HEK293T (cell line): ENCODE measurements at places on chromosomes 2 and 18.

DNA sequence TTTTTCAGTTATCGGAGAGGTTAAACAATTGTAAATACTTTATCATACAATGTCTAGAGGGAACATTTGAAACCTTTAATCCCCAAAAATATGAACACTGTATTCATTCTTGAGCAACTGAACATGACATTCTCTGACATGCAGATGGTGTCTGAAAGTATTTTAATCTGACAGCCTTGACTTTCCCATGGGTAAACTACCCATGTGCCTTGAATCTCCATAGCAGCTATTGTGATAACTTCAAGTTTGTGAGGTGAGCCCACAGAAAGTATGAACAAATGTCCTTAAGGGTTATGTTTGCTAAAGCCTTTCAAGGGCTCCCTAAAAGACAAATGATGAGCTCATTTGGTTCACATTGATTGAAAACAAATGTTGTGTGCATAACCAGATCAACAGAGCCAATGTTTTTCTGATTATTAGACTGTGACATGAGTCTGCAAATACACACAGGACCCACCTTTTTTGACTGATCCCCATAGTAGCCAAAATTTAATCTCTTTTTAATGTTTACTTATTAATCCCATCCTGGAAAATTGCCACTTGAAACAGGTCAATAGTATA is 1326.0 kb downstream of the LRP1B start:
- no peak for DNase-seq

GRCh38 chr18:2911533-2911932 is 64.7 kb downstream of the EMILIN2 start:
- no peak for DNase-seq

GRCh38 chr2:39216346-39217191 is 27.2 kb downstream of the CDKL4 start:
- no peak for DNase-seq

- DNase-seq = no peak
Observed at GRCh38 chr2:39942950-39943349, 163.9 kb upstream of the THUMPD2 start.

- no peak for DNase-seq
Observed at GRCh38 chr2:148338541-148338940, 306.0 kb upstream of the EPC2 start.

DNA sequence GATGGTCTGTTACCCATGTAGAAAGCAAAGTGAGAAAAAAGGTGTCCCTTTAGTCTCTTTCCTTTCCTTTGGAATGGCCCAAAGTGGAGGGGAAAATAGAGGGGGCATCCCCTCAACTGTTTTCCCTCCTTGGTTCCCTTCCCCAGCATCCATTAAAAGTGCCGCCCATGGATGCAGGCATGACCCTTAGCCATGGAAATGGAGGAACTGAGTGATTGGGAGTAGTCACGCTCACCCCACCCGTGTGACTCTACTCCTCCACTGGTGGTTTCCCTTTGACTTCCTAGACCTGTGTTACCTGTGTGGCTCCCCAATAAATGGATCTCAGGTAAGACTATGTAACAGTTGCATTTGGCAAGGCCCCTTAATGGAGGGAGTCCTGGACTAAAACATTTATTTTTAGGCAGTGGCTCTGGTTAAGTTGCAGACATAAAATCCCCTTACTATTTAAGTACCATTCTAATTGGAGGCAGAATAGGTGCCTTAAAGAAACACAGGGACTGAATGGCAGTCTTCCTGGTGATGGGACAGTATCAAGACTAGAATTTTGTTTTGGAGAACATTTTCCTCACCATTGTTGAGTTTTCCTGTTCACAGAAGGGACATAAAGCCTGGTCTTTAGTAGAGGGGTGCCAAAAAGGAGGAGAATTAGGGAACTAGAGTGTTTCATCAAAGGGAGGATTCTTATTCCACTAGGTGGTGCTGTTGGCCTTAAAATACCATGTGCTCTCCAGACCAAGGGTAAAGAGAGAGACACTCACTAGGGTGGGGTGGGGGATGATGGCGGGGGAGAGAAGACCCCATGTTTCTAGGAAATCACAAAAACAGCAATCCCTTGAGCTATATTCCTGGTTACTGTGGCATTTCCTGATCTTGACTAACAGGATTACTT is 25.7 kb upstream of the PLA2R1 start:
- DNase-seq = peak; percentile 23

GRCh38 chr2:52828112-52828511 is 939.5 kb upstream of the CHAC2 start:
- DNase-seq = no peak

DNA sequence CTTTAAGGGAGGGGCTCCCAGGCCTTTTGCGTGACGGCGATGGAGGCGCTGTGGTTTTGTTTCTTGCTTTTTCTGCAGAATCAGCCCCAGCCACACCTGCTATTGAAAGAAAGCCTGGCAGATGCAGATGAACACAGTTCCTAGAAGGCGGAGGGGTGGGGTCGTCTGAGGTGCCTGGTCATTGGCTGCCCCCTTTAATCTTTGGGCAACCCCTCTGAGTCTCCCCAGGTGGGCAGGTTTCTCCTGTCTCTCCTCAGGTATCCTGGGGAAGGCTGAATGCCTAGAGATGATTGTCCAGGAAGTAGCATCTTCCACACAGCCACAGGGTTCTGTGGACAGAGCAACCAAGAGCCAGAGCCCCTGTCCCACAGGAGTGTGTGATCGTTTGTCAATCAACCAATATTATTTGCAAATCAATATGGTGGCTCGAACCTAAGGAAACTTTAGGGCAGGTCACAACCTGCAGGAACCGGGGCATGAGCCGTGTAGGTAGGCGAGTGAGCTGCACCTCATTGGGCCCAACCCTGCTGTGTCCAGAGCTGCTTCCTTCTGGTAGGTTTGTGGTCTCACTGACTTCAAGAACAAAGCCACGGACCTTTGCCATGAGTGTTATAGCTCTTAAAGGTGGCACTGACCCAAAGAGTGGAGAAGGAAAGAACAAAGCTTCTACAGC is 104.3 kb downstream of the NDUFA10 start:
- no peak for DNase-seq

GRCh38 chr18:55999641-56000040 is 411.6 kb upstream of the TCF4 start:
- DNase-seq = no peak

DNA sequence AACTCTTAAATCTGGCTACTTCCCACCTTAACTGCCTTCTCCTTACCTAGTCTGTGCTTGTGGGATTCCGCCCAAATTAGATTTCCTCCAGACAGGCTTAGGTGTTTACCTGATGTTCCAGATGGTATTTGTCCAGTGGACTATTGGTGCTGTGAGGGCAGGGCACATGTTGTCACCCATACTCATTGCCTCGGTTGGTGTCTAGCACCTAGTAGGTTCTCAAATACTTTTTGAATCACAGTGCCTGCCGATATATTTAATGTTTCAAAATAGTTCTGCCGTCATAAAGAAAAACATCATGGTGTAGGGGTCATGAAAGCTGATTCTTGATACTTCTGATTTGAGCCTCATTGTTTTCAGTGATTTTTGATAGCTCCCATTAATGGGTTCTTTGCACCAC is 1.1 kb downstream of the SEPTIN2 start:
- no peak for DNase-seq

- DNase-seq = no peak
Observed at GRCh38 chr2:121501554-121501953, 29.1 kb upstream of the RNU4ATAC start.

DNA sequence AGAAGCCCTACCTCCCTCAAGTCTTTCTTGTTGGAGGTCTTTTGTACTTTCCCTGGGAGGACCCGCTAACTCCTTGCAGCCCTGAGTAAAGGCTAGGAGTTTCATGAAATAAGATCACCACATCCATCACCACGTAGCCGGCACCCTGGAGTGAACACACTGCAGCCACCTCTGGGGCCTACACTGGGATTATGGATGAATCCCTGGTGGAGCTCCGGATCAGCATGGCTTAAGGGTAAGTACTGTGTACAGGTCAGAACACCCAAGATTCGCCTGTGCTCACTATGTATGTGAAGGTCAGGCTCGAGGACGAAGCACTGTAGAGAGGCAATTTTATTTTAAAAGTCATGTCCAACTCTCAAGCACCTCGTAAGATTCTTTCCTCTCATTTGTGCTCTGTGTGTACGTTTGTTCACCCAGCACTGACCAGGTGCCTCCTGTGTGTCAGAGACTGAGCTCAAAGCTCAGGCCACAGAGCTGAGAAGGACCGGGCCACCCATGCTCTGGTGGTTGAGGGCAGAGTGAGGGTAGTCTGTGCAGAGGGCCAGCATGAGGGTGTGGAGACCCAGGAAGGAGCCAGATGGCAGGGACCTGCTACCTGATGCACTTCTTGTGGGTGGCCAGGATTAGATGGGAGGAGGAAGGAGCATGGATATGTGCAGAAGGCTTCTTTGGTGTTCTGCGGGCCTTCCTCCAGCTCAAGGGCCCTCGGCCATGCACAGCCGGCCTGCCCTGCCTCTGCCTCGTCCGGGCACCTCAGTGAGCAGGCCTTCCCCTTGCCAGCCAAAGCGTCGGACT is 66.7 kb upstream of the TFCP2L1 start:
- DNase-seq = no peak

DNA sequence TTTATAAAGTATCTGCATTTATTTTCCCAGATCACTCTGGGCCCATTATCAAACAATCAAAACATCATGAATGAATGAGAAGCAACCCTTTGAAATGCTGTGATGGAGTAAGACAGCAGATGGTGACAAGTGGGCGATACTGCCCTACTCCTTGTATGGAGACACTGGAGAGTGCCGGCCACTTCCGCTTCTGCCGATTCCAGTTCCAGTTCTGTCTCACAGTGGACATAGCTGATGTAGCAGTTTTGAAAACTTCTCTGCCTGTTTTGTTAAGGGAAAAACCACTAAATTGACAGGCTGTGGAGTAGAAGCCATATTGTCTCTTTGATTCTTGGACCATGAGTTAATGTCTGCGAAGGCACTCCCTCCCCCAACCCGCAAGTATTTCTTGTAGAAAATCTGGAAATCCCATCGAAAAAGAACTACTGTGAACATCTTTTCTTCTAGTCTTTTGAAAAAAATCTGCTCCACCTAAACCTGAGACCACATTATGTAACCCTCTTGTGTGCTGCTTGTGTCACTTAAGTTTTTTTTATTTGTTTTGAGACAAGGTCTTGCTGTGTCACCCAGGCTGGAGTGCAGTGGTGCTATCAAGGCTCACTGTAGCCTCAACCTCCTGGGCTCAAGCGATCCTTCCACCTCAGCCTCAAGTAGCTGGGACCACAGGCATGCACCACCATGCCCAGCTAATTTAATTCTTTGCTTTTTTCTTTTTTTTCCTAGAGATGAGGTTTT is 133.5 kb downstream of the TANC1 start:
- DNase-seq = no peak
